ENCODE measurements at places on chromosomes 1 and 21. TPM values are rescaled to one million over a fixed set of nuclear protein-coding genes. Genes with fewer than 3 reads are reported as not detected.

DNA sequence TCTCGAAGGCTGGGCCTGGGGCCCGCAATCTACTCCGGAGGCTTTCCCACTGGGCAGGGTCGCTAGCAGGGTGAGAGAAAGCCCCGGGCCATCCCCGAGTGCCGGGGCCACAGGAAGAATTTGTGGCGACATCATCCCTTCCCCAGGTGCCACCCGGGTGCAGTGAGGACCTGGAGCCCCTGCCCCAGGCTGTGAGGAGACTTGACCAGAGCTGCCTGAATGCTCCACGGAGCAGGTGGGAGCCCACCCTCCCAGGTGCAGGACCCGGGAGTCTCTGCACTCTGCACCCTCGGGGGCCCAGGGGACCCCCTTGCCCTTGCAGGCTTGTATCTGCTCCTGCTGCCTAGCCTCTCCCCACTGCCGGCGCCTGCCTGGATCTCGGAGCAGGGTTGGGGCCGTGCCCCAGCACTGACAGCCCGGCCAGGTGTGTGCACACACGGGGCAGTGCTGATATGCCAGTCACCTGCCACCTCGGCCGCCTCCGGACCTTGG, 67.5 kb upstream of the RGS7 start:
- DNase-seq, result no peak

DNA sequence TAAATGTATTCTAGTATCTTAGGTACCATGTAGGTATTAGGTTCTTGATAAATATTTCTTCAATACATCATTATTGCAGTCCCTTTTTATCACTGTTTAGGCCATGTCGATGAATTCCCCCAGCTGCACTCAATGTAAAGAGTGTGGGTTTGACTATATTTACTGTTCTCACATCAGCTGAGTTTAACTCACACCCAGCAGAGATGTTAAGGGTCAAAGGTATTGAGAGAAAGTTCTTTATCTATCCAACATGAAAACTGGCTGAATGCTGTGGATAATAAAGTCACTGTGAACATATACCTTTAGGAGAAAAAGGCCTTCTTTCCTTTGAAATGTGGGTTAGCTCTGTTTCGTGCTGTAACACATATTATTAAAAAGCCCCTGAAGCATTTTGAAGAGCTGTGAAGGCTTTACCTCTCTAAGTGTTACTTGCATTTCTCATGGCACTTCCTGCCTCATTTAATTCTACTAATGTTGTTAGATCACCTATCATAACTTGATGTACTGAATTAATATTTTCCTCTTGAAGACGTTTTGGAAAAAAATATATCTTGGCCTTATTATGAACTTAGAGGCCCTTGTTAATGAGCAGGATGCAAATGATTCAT, 19.1 kb upstream of the LYST start:
- no peak for DNase-seq

DNA sequence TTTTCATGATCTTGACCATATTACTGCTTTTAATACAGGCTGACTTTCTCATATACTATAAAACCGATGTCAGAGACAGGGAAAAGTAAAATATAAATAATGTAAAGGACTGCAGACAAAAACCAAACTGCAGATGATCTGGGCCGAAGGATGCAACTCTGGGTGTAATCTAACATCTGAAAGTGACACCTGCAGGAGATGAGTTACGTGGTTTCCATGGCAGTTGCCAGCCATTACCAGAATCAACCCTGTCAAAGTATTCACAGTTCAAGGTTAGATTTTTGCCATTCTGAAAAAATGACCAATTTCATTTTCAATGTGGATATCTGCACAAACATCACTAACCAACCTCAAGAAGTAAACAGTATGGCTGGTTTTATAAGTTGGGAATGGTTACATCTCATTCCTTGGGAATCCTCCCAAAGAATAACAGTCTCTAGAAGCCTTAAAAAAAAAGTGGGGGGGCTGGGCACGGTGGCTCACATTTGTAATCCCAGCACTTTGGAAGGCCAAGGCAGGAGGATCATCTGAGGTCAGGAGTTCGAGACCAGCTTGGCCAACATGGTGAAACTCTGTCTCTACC, 27.7 kb downstream of the DNAJC11 start:
- no peak for DNase-seq

GRCh38 chr1:154765970-154766369, 104.1 kb downstream of the KCNN3 start:
- DNase-seq, result no peak

DNA sequence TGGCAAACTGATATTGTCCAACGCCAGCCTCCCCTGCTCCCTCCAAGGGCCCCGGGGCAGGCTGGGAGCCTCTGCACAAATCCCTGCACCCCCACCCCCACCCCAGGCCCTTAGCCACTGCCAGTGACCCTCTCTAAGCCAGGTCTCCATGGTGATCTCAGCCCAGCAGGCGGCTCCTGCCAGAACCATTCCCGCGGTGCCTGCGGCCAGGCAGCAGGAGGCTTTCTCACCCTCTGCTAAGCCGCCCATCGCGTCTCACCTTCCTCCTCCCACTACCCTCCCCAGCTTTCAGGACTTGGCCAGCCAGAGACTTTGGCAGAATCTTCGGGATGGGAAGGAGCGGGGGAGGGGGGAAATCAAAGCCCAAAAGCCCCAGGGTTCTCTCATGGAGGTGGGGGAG, 46.8 kb upstream of the WASF2 start:
- DNase-seq, result no peak

GRCh38 chr1:75014250-75014649, 119.9 kb upstream of the LHX8 start:
- DNase-seq, result no peak

The RPF1 gene
- total RNA-seq, result 42.2 TPM

The HSPA6 gene
- total RNA-seq, result 1.2 TPM
